ENCODE measurements at places on chromosomes 6 and 20.

DNA sequence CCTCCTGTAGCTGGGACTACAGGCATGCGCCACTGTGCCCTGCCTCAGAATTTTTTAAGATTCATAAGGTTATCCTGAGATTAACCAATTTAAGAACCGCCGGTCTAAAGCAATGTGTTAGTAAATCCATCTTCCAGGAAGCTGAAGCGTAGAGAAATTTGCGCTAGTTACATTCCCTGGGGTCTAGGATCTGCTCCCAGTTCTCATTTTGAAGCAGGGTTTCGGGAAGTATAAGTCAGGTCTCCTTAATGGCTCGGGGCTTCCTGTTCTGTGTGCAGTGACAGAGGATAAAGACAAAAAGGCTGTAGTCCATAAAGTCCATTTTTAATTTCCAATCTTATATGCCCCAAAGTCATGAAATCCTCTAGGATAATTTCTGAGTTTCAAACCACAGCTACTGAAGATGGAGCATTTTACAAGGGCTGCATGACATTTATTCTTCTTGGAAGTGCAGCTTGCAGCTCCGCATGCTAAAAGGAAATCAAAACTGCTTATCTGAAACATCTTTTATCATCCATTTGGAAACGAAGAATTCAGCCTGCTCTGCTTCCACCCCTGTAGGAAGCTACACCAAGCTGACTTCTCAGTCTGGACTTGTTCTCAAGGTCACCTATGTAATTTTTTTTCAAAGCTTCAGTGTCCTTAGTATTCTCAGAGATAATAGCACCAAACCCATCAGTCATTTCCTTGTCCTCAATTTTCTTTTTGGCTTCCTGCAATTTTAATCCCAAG is 326.1 kb downstream of the PRL start:
- no peak for DNase-seq

DNA sequence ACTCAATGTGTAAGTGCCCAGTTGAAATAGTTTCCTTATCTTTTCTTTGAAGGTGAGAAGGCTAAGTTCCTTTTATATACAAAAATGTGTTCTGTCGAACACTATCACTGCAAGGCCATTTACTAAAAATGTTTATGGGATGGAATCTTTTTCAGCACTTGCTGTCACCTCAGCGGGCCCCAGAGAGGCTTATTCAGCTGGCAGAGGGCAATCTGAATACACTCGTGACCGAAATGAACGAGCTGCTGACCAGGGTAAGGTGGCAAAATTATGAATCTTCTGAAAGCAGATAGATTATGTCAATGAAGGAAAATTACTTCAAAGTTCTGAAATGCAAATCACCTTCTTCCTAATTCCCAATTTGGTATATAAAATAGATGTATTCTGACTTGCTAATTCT is 340.2 kb downstream of the ARHGAP18 start:
- DNase-seq: no peak

- DNase-seq: no peak
These were observed 12.4 kb downstream of the WFDC3 start for GRCh38 chr20:45779011-45779915.

DNA sequence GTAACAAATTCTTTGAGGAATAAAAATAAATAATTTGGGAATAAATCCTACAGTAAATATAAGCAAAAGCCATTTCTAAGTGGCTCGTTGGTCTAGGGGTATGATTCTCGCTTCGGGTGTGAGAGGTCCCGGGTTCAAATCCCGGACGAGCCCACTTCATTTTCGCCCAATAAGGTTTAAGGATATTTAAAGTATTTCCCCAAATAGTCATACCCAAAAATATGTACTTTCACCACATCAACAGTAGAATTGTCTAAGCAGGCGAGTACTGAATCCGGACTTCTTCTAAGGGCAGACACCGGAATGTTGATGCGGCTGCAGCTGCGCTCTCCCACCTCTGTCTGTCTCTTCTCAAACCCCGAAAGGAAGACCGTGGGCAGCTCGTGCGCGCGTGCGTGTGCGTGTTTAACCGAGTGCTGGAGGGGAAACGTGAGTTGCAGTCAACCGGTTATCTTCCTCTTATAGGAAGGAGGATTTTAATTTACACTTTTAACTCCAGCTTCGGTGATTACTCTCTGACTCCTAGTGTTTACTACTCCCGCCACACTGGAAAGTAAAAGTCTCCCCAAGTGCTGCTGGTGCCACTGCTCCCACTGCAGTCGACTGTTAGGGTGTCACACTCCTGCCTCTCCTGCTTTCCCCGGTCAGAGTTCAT is 155.7 kb upstream of the PRSS16 start:
- DNase-seq: no peak

DNA sequence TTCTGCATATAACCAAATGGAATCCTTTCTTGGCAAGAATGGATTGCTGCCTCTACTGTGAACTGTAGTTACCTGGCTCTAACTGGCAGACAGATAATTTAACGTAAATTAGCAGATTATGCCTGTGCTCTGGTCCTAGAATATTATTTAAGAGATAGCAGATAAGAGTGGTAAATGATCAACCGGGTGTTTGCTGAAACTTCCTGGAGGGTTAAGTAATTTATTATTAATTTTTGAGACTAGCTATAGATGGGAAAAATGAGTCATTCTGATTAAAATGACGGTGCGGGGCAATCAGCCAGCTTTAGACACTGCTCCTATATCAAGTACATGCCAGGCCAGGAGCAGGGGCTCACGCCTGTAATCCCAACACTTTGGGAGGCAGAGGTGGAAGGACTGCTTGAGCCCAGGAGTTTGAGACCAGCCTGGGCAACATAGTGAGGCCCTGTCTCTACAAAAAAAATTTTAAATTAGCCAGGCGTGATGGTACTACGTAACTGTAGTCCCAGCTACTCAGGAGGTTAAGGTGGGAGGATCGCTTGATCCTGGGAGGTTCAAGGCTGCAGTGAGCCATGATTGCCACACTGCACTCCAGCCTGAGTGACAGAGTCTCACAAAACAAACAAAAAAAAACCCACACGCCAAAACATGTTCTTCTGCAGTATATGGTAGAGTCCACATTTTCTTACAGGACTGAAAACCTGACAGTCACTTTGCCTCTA is 22.6 kb downstream of the B4GALT5 start:
- DNase-seq: no peak

DNA sequence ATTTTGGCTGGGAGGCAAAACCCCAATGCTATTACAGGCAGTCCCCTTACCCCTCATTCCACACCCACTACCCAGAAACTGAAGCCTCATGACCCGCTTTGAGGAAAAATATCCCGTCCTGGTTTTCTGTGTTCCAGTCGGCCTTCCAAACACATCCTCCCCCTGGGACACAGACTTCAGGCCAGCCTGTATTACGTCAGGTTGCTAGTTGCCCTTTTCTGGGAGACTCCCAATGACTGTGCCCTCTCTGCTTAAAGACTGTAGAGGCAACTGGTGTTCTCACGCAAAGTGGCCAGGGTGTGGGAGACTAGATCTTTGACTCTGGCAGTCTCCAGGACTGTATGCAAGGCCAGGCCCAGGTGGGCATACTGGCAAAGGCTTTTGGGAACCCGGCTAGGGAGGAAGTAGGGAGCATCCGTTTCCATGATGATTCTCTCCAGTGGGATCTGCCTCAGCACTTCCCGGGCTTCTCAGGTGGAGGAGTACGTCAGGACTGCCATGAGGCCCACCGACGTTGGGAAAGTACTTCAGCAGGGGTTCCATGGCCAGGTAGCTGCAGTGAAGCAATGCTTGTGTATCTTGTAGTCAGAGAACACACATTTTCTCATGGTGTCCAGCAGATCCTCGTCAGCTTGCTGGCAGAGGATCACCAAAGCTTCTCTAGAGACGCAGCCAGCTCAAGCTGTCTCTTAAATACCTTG is 34.9 kb downstream of the DYNLT1 start:
- no peak for DNase-seq

DNA sequence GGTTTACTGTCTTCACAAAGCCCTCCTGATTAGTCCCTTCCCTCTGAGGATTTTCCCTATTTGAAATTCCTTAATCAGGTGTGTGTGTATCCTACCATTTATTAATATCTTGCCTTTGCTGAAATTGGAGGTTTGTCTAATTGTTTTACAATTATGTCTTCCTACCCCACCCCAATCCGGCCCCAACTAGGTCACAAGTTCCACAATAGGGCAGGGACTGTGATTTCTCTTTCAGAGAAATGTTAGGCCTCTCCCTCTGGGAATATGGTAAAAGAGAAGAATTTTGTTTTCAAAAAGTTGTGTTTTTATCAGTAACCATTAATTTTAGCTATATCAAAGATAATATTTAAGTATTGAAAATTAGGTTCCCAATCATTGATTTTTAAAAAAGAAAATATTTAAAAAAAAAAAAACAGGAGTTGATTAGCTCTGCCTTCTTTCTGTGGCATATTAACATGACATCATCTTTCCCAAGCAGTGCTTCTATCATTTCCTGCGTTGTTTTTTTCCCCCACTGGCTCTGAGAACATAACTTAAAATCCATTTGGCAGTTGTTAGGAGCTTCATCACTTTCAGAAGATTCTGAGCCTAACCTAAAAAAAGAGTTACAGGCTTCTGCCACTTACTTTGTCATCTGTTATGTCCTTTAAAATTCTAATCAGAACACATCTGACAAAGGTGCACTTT is 36.1 kb downstream of the BLOC1S5 start:
- DNase-seq: no peak

DNA sequence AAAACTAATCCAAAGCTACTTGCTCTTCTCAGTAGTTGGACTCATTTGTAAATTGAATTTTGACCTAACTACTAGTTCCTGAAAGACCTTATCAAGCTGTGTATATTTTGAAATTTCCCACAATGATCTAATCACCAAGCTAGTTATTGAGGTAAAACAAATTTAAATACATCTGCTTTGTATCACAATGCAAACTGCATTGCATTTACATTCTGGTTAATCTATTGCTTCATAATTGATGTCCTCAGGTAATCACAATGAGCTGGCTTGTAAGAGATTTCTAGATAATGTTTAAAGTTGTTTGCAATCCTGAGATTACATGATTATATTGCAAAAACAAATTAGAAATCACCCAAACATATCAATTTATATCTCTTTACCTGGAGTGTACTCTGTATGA is 848.8 kb downstream of the HACE1 start:
- no peak for DNase-seq
